ENCODE measurements at places on chromosomes 4 and X.

GRCh38 chrX:18917831-18918230, 66.1 kb downstream of the PHKA2 start:
- no peak for DNase-seq

- peak; percentile 35 for DNase-seq
These were observed 88.6 kb downstream of the HPRT1 start for GRCh38 chrX:134548257-134549201.

- no peak for DNase-seq
These were observed 36.0 kb downstream of the MED28 start for GRCh38 chr4:17650406-17650805.

GRCh38 chr4:5888222-5889001, 4.5 kb downstream of the CRMP1 start:
- DNase-seq: peak; percentile 9

GRCh38 chr4:184747034-184747830, 13.3 kb upstream of the CENPU start:
- no peak for DNase-seq

GRCh38 chr4:147396105-147396504, 84.8 kb upstream of the EDNRA start:
- no peak for DNase-seq

DNA sequence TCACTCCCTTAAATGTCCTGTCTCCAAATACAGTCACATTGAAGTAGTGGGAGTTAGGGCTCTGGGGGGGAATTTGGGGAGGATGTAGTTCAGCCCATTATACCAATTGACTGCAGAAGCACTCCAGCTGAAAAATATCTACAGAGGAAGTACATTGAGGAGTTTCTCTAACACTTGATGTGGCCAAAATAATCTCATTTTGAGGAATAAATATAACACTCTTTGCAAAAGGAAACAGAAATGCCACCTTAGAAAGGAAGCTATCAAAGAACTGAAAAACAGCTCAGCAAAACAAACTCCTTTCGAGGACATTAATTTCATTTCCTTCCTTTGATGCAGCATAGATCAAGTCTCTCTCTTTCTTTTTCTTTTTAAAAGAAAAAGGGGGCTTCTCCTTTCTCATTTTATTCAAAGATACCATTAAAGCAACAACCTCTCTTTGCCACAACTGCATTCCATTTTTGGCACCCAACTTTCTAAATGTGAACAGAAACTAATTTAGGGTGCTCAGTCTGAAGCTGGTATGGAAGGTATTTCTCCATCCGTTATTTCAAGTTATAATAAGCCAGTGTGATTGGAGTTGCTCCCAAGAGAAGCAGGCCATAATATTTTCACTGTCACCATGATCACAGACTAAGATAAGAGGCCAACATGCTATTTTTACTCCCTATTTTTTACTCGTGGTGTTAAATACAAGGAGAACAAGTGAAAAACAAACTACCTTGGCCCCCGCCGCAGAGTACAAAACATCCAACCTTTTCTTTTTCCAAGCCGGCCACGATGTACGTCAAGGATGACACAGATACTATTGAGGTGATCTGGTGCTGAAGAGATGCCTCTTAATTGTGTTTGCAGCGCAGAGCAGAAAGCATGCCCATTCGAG, 230.4 kb upstream of the GATB start:
- no peak for DNase-seq

DNA sequence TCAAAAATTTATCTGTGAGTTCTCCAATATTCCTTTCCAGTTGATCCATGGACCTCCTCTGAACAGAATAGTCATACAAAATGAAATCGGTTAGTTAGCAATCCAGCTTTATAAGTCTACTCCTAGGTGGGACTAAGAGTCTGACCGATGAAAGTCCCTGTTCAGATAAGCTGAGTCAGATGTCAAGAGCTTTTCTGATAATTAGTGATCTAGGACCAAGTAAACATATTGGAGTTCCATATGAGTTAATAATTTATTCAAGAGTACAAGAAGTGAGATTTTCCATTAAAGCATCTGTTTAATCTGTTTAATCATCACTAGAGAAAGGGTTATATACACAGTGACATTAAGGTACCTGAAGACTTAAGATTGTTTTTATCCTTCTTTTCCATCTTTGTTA, 74.7 kb downstream of the UGT8 start:
- no peak for DNase-seq

GRCh38 chr4:108370291-108371141, 201.8 kb upstream of the LEF1 start:
- no peak for DNase-seq

DNA sequence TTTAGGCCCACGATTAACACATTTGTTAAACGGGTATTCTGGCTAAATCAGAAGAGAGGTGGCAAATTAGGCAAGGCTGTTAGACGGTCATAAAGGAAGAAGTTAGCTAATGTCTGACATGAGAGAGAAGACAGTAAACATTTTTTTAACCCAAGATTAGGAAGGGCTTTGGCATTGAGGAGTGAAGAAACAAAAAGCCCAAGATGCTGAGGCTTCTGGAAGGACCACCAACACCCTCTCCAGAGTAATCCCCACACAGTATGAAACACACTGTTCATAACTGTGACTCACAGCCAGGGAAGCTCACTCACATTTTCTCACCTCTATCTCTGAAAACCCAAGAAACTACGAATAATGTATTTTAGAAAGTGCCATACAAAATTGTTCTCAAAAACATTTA, 127.6 kb downstream of the AMELX start:
- no peak for DNase-seq

- DNase-seq: peak; percentile 9
These were observed 138.3 kb downstream of the PDE5A start for GRCh38 chr4:119490335-119490734.

DNA sequence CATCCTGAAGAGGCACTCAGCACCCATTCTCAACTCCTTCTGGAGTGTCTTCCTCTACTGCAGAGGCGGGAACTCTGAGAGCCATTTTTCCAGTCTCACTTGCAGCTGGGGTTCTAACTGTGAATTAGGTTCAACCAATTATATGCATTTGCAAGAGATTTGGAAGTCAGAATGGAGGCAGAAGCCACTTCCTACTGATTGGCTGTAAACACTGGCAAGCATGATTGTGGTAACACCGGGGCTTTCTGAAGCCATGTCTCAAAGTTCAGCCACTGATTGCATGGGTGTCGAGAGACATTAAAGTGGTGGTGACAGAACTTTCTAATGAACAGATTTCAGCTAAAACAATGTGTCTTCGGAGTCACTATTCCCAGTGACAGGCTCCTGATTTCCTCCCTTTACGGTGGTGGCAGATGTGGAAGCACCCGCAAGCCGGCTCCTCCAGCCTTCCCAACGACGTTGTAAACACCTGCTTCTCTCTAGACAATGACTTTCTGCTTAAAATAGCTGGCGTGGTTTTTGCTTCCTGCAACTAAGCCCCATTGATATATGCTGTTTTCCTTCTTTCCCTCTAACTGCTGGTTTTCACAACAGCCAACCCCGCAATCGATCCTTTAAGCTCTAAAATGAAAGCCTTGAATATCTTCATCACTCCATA, 92.0 kb downstream of the IRF2 start:
- no peak for DNase-seq

DNA sequence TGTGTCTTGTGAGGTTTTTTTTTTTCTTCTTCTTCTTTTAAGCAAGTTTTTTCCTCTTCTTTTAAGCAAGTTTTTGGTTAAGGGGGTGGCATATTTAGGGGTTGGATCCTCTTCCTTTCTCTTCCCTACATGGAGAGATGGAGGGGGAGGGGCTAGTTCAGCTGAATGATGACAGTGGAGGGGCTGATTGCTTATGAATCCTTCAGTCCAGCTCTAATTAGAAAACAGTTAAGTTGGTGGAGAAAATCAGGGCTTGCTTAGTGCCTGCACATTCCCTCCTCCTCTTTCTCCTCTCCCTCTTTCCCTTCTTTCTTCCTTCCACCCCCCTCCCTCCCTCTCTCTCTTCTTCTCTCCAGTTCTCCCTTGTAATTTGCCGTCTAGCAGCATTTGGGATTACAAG, 4.4 kb upstream of the HAND2 start:
- no peak for DNase-seq

DNA sequence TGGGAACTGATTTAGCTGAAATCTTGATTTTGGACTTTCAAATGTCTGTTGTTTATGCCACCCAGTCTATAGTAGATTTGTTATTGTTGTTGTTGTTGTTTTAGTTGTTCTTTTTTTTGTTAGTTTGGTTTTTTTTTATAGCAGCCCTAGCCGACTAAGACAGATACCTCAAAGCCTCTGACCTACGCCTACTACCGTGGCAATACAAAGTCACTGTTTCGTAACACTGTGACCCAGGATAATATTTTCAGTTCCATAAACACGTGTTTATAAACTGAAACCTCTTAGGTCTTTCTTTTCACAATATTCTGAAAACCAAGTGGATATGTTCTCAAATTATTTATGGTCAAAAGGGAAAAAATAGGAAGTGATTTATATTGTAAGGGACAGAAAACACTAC, 32.8 kb downstream of the VCX2 start:
- DNase-seq: no peak
